ENCODE measurements at places on chromosomes 7 and 10.
A peak's percentile ranks its signal among the peaks of the same experiment; 100 is the strongest.

GRCh38 chr10:8006274-8006999 lies 48.1 kb upstream of the GATA3 start:
- DNase-seq: no peak

DNA sequence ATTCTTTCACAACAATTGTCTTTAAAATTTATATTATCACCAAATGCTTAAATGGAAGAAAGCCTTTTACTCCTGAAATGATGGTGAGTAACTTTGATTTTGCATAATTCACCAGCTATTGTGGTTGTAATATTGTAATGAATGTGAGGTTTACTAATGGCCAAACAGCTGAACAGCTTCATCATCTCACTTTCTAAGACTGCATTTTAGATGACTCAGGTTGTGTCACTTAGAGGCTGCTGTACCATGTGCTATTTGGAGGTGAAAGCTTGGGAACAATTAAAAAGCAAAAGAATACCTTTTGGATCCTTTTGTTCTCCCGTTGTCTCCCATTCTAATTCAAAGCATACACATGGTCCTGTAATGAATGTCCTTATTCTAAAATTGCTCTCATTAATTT lies 604.0 kb upstream of the PFKP start:
- DNase-seq: no peak

DNA sequence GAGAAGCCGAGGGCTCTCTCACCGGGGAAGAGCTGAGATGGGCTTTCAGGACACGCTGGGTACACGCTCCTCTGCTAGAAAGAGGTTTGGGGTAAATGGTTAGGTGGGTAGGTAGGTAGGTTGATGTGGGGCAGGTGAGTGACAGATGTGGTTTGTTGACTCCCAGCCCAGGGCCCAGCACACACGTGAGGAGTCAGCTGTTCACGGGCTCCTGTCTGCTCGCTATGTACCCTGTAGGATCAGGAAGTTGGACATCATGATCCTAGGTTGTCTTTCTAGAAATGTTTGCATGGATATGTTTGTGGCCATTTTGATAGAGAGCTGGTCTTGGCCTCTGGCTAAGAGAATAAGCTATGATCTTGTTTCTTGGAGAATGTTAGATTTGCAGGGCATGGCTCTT lies 109.0 kb downstream of the TACC2 start:
- no peak for DNase-seq

GRCh38 chr10:24722676-24723385 lies 856 bp downstream of the ARHGAP21 start:
- DNase-seq: no peak

DNA sequence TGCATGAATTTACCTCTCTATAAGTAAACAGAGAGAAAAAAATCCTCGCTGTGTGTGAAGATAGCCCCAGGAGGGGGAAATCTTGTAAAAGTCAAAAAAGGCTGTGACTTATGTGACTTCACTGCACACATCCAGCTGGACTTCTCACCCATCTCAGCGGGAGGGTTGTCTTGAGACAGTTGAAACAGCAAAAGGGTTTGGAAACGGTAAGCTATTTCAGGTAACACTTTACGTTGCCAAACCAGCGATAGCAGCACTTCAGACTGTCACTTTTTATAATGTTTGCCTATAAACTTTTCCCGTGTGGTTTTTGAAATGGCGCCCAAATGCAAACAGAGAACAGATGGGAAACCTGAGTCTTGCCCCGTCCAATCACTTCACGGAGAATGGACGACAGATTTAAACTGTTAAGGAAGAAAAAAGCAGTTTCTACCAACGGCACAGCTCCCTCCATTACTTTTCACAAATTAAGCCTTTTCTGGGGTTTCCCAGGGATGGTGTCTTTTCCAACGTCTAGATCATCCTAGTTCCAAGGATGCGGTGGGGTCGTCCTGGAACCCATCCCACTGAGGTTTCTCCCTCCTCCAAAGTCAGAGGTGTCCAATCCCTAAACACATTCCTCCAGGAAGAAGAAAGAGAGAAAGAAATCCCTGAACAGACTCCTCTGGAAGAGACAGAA lies 25.2 kb downstream of the FGFR2 start:
- no peak for DNase-seq

DNA sequence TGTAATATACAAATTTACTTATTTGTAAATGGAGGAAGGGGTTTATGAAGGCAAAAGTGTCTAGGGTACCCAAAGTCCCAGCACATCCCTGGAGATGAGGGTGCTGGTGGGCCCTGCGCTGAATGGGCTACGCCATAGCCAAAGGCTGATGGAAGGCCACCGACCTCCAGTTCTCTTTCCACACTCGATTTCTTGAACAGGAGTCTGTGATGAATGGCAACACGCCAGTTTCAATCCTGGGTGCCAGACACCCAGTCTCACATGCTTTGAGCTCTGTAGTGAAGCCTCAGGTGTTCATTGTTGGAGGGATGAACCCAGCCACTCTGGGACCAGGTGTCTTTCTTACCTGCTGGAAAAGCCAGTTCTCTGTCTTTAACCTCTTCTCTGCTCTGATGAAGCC lies 752 bp downstream of the LRMDA start:
- DNase-seq: no peak

- DNase-seq: no peak
Measured at GRCh38 chr7:153523320-153524015, 528.7 kb upstream of the DPP6 start.

DNA sequence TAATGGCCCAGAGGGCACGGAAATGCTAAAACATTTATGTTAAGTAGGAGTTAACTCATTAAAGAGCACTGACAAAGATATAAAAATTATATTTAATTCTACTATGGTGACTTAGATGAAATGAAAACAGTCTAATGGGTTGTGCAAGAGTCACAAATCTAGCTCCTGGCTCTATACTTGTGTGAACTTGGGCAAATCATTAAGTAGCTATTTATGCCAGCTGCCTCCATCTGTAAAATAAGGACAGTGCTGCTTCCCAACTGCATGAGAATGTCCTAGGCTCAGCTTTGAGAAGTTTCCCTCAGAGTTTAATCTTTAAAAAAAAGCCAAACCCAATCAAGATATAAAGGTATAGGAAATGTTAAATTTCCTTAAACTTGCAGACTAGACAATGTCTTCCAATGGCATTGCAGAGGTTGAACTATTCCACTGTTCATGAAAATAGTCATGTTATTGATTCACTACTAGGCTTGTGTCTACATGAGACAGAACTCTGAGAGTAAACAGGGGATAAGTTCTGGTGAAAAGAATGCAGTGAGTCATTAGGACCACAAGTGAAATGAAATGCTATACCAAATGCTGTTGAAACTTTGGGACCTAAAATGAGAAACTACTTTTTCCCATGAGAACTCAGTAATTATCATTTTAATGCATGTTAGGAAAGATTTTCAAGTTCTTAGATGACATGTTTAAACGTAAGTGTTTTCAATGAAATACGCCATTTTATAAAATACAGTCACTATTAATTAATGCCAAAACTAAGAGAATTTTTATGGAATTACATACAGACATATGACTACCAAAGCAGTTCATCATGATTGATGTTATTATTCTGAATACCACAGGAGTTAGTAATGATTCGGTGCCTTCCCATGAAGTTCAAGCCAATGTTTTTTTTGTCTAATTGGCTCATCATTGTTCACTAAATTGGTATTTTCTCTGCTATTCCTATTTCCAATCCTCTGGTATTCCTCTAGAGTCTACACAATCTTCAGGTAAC lies 84.2 kb downstream of the CDK6 start:
- DNase-seq: no peak

DNA sequence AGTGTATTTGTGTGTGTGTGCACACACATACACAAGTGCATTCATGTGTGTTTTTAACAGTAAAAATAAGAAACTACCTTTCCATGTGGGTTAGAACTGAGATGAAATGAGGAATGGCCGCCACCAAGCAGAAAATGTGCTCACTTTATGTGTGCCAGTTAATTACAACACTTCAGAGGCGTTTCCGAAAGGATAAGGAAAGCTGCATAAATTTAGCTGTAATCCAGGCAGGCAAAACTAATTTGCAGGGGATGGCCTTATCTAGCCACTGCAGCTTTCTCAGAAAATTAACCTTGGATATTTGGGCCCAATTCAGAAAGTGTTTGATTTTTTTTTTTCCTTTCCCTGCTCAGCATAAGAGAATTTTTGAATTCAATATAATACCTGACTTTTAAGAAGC lies 328.8 kb upstream of the PHF14 start:
- DNase-seq: no peak

GRCh38 chr10:103583871-103584215 lies 90.3 kb downstream of the NEURL1 start:
- no peak for DNase-seq

GRCh38 chr7:17302575-17303142 lies 4.2 kb downstream of the AHR start:
- peak; percentile 65 for DNase-seq

DNA sequence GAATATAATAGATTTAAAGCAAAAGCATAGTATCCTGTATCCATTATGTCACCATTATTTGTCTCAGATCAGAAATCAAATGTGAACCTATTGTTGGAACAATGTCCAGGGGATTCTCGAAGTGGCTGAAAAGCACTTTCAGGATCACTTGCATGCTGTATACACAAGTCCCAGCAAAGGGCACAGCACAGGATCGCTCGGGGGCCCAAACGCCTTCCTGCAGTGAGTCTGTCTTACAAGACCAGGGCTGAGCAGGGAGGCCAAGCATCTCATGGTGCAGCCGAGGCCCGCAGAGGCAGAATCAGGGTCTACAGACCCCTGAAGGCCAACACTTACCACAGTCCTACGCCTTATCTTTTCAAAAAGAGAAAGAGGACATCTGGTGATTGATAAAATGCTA lies 92.3 kb downstream of the TNS3 start:
- DNase-seq: no peak

GRCh38 chr7:99407872-99408378 lies 472 bp downstream of the PDAP1 start:
- no peak for DNase-seq

- DNase-seq: no peak
Measured at GRCh38 chr10:15859509-15859905, 800 bp downstream of the MINDY3 start.

- DNase-seq: no peak
Measured at GRCh38 chr7:131000873-131001272, 266.9 kb upstream of the KLF14 start.

GRCh38 chr7:30479202-30480120 lies 877 bp upstream of the NOD1 start:
- DNase-seq: no peak

DNA sequence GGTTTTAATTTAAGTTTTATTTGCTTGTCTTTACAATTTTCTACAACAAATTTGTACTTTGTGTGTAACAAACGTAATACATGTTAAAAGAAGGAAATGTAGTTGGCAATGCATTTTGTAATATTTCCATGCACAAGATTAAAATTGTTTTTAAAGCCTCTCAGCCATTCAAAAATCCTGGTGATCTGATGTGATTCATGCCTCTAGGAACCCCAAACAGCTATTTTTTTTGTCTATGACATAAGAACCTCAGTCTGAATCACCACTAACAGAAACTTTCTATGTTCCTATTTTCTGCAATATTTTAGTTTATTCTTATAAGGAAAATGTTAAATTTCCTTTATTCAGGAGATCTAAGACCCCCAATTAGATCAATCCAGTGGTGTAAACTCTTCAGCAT lies 183.1 kb upstream of the YAE1 start:
- DNase-seq: no peak

GRCh38 chr7:26486153-26486552 lies 194.5 kb downstream of the SNX10 start:
- no peak for DNase-seq

GRCh38 chr7:100604028-100604975 lies 2.1 kb downstream of the PCOLCE start:
- DNase-seq: peak; percentile 36

DNA sequence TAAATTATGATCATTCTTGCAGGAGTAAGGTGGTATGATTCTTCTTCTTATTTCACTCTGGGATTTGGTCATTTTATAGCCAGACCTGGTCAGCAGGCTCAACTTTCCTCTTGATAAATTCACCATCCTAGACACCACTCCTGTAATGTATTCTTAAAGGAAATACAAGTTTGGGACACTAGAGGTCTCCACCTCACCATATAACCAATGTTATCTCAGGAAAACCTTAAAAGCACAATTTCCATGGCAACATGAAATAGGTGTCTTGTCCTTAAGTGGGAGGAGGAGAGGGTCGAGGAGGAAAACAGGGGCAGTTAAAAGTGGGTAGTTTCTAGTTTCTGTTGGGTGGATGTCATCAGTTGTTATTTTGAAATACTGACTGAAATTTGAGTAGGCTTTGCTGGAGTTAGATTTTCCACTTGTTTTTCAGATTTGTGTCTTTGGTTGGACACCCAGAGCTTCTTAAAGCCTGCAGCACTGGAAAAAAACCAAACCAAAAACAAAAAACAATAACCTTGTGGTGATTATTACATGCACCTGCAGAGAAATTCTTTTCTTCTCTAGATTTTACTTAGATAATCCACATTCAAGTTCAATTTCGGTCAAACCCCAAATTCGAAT lies 163.1 kb downstream of the PRKCQ start:
- DNase-seq: peak; percentile 14

- no peak for DNase-seq
Measured at GRCh38 chr10:105843786-105844185, 1202.7 kb downstream of the SORCS3 start.

- DNase-seq: no peak
Measured at GRCh38 chr7:126657599-126658358, 595.0 kb downstream of the GRM8 start.

DNA sequence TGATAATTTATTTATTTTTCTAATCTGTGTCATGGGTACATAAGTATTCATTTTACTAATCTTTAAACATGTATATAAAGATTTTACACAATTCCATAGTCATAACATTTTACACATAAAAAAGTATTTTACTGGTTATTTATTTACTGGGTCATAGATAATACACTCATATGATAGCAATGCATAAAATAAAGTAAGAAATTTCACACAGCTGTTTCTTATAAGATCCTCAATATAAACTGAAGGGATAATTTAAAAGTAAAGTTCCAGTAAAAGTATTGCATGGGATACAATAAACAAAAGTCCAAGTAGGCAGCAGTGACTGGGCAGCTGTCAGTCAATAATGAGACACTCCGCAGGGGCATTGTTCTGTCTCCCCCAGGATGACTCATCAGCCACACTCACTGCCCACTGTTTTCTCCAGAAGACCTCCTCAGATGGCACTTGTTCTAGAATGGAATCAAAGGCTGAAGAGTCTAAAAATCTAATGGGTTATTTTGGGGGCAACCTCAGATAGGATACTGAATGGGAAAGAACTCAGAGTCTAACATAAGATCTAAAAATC lies 32.7 kb downstream of the DPY19L1 start:
- no peak for DNase-seq

- no peak for DNase-seq
Measured at GRCh38 chr10:127945948-127946711, 39.2 kb downstream of the PTPRE start.

DNA sequence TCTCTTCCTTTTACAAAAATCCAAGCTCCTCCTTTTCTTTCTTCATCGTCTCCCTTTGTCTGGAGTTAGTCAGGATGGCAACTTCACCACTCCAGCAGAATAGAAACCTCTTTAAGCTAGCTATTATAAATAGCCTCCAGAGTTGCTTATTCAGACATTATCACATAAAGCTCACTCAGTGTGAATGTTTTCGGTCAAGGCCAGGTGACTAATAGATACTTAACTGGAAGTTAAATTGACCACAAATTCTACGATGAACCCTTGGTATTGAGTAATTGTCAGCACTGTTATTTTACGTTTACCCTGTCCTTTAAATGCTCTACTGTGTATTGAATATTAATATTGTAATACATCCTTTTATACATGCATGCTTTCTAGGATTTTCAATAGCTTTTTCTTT lies 340.4 kb downstream of the OTUD1 start:
- no peak for DNase-seq

Measured in SHP77 treated with DMSO at 0.1 percent for 48 hours (cell line).